ENCODE measurements at places on chromosomes 7 and 10. TPM values are rescaled to one million over a fixed set of nuclear protein-coding genes. Genes with fewer than 3 reads are reported as not detected.

POLR2J2 gene
- 4.6 TPM for total RNA-seq

BCCIP gene
- 38.4 TPM for total RNA-seq

ARHGAP22 gene
- 3.5 TPM for total RNA-seq

CRYGN gene
- not detected for total RNA-seq

ZNF853 gene
- 10.3 TPM for total RNA-seq

NEBL gene
- total RNA-seq = 666 TPM

DNA sequence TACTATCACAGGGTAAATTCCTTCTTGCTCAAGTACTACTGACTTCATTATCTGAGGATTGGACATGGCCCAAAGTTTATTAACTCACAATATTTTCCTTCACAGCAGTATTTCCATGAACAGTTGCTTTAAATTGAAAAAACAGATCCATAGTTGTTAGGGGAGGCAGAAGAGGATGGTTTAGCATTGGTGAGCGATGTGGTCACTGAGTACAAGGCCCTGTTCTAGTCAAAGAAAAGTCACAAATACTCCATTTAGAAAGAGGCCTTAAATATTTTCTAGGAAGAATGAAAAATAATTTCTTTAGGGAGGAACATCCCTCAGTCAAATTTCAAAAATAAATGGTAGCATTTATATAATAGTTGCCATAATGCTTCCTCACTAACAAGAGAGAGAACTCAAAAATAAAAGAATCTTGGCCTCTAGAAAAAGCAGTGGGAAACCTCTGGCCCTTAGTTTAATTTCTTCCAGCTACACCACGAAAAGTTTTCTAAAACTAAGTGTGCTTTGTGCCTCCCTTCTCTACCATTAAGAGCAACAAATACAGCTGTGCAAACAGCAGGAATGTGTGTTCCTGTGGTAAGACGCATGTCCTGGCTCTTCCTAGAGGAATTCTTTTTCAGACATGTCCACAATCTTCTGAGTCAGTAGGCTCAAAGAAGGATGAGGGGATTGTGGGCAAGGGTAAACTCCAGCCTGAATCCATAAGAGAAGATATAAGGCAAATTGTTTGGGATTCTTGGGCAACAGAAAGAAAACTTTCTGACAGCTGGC is 105.7 kb downstream of the HOXA1 start:
- no peak for DNase-seq

DNA sequence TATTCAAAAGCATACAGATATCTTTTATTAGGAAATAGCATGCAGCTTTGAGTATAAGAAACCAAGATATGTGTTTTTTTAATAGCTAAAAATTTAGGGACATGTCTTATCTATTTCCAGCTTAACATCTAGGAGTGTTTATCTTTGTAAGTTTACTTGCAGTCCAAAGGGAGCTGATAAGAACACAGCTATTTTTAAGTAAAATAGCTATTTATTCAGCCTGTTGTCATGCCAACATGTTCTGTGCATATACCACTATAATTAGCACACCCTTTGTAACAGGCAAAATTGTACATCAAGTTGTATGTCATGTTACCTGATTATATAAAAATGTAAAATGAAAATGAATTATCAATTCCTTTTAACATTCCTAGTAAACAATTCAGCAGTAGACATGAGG is 29.6 kb downstream of the FAM133B start:
- DNase-seq = no peak

DNA sequence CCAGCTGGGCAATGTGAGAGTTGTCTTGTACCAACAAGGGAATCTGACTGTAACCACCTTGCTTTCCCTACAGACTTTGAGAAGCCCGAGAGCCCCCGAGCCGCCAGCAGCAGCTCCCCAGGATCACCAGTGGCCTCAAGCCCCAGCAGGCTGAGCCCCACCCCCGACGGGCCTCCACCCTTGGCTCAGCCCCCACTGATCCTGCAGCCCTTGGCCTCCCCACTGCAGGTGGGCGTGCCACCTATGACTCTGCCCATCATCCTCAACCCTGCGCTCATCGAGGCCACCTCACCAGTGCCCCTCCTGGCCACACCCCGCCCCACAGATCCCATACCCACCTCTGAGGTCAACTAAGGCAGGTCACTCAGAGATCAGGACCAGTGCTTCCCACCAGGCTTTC is 13.5 kb upstream of the NFKB2 start:
- DNase-seq = peak; percentile 60

DNA sequence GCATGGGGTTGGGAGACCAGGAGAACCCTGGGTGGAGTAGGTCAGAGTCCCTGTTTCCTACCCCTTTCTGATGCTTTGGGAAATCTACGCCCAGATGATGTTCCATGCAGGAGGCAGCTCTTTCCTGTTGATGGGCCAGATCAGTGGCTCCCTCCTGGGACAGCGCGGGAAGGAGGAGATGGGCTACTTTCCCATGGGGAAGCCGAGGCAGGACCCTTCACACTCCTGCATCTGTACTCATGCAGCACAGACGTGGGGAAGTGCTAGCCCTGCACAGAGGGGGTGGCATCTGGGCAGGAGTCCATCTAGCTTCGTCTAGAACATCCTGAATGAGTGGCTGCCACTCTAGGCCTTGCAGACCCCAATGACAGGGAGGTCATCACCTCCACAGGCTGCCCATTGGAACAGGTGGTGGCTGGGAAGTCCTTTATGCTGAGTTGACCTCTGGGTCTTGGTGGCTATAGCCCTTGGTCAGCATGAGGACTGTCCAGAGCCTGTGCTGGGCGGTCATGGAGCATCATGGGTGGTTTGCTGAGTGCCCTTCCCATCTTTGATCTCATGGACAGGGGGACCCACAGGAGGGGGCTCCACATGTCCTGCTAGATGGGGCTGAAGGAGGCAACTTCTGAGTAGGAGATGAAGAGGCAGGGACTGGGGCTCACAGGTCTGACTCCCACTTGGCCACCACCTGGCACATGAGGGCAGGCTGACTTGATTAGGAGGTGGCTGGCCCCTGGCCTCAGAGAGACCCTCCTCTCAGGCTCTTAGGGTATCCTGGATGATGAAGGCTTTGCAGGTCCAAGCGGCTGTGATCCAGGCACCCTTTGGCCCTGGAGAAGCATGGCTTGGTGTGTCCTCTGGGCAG is 24.6 kb downstream of the RAMP3 start:
- DNase-seq = no peak

DNA sequence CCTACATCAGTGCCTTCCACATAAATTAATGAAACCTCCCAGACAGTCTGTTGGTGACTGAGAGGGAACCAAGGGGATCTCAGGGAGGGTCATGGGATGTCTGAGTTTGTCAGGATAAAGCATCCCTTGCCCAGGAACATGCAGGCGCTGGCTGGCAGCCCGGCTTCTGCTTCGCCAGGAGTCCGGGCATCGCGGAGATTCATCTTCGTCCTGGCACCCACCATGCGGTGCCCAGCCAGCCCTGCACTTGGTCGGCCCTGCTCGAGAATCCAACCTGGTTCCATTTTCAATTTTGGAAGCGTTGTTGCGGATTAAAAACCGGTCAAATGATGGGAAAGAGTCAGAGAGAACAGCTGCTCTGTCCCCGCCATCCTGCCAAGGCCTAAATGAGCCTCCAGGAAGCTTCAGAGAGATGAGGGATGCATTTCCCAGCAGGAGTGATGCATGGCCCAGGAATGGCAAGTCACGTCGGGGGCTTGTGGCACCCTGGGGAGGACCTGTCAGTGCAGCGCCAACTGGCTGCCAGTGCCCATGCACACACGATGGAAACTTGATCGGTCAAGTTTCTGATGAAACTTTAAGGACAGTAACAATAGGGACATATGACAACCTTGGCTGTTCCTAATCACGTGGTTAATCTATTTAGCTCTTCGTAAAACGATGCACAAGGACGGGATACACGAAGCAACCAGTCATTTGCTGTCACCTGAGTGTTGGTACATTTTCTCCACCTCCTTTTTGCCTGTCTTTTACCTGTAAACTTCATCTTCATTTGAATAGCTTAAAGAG is 260.8 kb upstream of the MKI67 start:
- no peak for DNase-seq

DNA sequence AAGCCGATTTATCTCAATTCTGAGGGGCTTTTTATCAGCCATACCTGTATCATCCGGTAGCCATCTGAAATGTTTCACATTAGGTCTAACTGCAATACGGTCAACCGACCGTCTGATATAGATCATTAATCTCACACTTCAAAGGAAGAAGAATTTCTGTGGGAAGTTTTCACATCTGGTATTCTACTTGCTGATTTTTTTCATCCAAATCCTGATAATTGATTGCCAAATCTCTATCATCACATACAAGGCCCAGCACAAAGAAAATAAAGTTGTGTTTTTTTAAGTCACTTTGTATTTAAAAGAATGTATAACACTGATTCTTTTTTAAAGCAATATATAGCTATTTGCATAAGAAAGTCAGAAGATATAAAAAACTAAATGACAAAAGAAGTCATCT is 132.3 kb downstream of the DKK1 start:
- no peak for DNase-seq

DNA sequence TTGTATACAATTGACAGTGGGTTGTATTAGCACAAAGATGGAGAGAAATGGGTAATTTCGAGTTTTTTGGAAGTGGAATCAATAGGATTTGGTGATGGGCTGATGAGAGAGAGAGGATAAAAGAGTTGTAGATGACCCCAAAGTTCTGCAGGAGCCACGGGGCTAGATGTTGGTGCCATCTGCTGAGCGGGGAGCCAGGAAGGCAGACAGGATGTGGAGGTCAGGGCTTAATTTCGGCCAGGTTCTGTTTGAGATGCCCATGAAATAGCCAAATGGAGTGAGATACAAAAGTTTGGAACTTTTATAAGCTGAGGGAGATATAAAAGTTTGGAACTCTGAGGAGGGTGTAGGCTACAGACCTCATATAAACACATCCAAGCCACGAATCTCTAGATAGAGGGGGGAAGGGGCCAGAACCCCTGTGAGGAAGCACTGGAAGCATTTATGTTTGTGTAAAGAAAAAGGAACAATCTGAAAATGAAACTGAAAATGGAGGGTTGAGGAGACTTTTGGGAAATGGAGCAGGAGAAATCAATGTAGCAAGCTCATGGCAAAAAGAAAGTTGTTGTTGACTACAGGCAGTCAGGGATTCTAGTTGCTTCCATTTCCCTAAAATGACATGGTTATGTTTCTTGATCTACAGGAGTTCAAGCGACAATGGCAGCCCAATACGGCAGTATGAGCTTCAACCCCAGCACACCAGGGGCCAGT is 2.2 kb downstream of the GIMAP4 start:
- no peak for DNase-seq

- DNase-seq = no peak
Measured at GRCh38 chr10:21432266-21432665, 93.2 kb downstream of the SKIDA1 start.

- no peak for DNase-seq
Measured at GRCh38 chr10:98469001-98469931, 22.5 kb upstream of the HPS1 start.

DNA sequence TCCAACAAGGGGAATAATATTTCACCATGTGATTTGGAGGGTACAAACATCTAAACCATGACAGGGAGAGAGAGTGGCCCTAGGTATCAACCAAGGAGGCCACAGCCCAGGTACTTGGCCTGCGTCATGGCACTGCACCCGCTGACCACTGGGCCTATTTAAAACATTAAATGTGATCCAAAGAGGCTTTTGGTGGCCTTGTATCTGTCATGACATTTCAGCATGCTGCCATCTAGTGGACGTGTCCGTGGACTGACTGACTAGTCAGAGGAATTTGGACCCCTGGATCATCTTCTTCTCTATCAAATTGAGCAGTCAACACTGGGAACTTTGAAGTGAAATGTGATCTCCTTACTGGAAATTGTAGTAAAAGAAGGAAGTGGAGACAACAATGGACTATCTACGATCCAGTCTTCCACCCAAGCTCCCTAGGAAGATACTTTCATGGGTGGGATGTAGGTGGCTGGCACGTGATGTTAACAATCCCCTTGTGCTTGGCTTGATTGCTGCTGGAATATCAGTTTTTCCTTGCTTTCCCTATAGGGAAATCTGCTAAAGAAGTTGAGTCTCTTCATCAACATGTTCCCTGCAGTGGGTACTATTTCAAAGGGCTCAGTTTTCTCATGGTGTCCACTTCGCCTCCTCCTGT is 24.6 kb upstream of the ITGA8 start:
- DNase-seq = no peak

DNA sequence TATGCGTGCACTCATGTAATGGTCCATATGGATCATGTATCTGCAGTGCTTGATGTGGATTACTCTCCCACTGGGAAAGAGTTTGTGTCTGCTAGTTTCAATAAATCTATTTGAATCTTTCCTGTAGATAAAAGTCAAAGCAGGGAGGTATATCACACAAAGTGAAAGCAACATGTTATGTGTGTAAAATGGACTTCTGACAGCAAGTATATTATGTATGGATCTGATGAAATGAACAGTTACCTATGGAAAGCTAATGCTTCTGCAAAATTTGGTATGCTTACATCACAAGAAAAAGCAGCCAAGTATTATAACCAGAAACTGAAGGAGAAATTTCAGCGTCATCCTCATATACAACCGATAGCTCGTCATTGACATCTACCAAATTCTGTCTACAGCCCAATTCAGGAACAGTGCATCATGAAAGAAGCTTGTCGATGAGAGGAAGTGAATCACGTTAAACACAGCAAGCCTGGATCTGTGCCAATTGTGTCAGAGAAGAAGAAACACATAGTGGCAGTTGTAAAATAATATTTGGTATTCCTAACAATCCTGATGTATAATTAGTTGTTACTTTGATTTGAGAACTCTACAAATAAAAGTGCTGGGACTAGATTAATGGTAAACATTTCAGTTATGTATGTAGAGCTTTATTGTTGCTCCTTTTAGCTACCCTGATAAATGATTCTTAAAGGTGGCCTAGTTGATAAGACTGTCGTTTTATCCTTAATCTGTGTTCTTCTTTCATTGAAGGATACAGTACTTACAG is 14.2 kb upstream of the SYPL1 start:
- no peak for DNase-seq

GRCh38 chr10:99788598-99789256 is 6.3 kb downstream of the ABCC2 start:
- no peak for DNase-seq

DNA sequence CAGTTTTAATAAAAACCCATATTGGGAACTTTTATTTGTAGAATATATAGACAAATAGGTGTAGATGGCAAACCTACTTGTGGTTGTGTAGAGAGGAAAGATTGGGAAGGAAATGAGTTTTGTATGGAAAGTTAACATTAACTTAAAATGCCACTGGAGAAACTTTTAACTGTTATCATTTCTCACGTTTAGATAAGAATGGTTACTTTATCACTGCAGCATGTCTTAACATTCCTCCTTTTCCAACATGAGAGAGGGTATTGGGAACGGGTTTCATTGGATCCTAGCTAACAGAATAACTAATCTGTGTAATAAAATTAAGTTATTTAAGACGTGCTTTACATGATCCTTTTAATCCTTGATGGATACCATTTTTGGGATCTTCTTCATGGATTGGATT is 1.8 kb downstream of the LUC7L2 start:
- no peak for DNase-seq

DNA sequence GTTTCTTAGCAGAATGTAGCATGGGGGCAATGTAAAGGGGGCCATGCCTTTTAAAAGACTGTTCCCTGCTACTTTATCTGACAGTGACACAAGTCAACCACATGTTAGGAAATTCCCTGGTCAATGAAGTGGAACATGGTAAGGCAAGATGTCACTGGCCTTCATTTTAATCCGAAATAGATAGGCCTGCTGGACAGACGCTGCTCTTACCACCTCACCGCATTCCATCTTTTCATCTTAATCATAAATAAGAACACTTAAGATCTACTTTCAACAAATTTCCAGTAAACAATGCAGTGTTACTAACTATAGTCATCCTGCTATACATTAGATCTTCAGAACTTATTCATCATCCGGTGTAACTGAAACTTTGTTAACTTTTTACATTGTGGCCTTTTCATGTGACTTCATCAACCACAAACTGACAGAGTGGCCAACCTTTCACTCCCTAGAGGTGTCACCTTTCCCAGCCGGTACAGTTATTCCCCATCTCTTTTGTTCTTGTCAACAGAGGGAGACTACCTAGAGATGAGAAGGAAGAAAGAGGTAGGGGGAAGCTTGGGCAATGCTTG is 15.6 kb downstream of the ASB4 start:
- DNase-seq = no peak

Data from Right ventricle myocardium inferior (tissue), 1 donor.